Effector memory CD8-positive, alpha-beta T cell (primary cell): ENCODE measurements at places on chromosomes 7 and 10.

- DNase-seq = no peak
Observed at GRCh38 chr10:42979181-42979580, 97.7 kb upstream of the RET start.

DNA sequence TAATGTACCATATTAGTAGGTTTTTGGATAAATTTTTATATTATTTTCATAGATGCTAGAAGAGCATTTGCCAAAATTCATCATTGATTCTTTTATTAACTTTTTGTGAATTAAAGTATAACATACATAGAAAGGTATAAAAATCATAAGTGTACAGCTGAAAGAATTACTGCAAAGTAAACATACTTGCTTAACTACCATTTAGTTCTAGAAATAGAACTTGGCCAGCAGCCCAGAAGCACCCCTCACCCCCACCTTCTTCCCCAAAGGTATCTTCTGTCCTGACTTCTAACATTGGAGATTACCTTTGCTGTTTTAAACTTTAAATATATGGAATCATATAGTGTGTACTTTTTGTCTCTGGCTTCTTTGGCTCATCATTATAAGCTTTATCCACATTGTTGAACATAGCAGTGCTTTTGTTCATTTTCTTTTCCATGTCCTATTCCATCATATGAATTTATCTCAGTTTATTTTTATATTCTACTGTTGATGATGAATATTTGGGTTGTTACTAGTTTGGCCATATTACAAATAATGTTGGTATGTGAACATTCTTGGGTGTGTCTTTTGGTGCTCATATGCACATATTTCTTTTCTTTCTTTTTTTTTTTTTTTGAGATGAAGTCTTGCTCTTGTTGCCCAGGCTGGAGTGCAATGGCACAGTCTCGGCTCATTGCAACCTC lies 142.8 kb downstream of the ADK start:
- no peak for DNase-seq

- DNase-seq = no peak
Observed at GRCh38 chr10:60290558-60290957, 99.1 kb downstream of the ANK3 start.

DNA sequence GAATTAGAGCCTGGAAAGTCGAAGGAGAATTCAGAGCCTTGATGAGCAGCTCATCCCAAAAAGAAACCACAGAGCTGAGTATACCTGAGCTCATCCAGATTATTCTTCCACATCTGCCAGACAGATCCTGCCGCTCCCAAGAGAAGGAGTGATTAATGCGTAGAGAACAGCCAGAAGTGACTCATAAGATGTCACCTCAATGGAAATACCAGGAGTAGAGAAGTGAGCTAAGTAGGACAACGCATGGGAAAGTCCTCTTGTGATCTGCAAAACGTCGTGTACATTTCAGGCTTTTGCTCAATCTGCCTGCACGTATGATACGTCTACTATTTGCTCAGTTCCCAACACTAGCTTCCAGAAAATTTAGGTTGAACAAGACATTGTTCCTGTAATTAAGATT lies 230.5 kb upstream of the AUTS2 start:
- DNase-seq = no peak
